Prostate gland (tissue), 2 donors: ENCODE measurements at places on chromosomes 6 and 20.

DNA sequence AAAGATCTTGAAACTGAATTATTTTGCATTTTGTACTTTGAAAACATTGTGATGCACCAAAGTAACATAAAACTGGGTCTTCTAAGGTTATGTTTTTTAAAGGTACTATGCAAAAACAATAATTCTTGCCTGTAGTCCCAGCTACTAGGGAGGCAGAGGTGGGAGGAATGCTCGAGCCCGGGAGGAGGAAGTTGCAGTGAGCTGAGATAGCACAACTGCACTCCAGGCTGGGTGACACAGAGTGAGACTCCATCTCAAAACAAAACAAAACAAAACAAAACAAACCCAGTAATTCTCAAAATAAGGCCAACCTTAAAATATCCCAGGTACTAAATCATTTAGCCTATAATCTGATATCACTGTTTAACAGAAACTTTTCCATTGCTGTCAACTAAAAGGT, 269.6 kb downstream of the KHDC1L start:
- no peak for DNase-seq

GRCh38 chr20:24738058-24738775, 210.9 kb upstream of the CST7 start:
- DNase-seq: no peak

DNA sequence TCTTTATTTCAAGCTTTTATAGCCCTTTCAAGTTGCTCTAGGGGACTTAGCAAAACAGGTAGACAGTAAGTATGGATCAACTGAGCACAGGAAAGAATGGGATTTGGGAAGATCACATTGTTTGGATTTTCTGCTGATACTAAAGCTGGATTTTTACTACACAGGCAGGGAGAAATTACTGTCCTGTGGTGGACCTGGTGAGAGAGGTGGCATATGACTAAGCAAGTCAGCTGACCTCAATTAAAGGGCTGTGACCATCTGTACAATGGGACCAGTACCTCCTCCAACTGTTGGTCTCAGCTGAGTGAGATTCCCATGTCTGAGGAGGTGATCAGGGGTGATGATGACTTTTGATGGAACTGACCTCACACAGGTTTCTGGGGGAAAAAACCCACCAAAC, 28.0 kb downstream of the RREB1 start:
- DNase-seq: no peak

DNA sequence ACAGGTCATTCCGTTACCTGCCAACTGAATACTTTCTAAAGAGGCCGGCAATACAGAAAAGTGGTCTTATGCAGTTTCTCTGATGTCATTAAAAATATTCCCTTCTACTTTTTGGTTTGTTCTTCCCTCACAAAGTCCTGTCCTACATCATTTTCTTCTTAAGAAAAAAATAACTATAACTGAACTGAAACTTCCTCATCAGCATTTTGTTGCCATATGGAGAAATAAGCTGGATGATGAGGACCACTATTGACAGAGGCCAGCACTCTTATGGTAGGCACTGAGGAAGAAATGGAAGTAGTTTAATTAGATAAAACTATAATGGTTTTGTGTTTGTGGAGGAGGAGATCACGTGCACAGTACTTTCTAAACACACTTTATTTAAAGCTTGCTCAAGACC, 274.9 kb downstream of the PHACTR1 start:
- DNase-seq: no peak

GRCh38 chr6:129764761-129765407, 54.9 kb upstream of the ARHGAP18 start:
- DNase-seq: no peak

GRCh38 chr6:144712541-144712940, 427.4 kb downstream of the UTRN start:
- DNase-seq: no peak

DNA sequence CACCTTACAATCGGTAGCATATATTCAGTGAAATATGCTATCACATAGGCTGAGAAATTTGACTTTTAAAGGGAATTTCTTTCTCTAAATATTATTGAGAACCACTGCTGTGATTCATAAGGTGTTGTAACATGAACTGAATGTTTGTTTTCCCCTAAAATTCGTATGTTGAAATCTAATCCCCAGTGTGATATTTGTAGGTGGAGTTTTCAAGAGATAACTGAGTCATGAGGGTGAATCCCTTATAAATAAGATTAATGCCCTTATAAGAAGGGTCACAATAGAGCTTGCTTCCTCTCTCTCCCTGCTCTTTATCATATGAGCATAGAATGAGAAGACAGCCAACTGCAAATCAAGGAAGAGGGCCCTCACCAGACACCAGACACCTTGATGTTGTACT, 64.8 kb downstream of the LMBRD1 start:
- no peak for DNase-seq

- DNase-seq: no peak
These were observed 28.8 kb downstream of the ADA start for GRCh38 chr20:44622501-44623270.

DNA sequence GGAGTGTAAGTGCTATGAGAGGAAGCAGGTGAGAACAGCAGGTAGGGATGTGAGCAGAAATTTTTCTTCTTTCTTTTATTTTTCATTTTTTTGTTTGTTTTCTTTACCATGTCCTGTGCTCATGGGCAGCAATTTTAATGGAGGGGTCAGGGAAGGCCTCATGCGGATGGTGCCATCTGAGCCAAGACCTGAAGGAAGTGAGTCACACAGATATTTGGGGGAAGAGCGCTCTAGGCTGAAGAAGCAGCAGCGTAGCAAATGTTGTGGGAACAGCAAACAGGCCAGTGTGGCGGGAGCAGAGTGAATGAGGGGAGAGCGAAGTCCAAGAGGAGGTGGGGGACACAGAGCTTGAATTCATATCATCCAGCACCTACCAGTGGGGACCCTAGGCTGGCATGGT, 12.7 kb downstream of the SPDEF start:
- DNase-seq: no peak

DNA sequence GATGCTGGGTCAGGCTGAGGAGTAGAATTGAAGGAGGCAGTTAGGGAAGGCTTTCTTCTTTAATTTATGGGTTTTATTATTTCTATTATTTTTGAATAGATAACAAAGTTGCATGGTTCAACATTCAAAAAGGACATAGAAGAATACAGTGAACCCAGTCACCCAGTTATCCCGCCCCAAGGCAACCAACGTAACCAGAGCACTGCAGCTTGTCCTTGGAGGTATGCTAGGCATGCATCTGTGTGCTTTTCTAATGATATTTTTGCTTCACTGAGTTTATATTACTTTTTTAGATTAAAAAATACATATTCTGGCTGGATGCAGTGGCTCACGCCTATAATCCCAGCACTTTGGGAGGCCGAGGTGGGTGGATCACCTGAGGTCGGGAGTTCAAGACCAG, 47.4 kb upstream of the DSN1 start:
- no peak for DNase-seq

DNA sequence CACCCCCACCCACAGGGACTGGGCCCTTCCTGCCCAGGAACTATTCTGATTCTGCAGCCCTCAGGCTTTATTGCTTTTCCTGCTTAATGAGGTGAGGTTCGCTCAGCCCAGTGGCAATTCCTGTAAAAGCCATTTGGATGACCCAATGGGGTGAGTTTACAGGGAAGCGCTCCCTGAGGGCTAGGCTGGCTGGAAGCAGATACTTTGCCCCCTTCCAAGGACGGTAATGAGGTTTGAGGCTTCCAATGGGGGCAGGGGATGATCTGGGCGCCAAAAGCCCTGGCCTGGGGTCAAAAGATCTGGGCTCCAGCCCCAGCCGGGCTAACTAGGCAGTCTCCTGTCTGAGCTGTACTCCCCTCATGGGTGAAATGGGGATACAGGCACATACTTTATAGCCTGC, 41.8 kb downstream of the RIPOR3 start:
- no peak for DNase-seq

DNA sequence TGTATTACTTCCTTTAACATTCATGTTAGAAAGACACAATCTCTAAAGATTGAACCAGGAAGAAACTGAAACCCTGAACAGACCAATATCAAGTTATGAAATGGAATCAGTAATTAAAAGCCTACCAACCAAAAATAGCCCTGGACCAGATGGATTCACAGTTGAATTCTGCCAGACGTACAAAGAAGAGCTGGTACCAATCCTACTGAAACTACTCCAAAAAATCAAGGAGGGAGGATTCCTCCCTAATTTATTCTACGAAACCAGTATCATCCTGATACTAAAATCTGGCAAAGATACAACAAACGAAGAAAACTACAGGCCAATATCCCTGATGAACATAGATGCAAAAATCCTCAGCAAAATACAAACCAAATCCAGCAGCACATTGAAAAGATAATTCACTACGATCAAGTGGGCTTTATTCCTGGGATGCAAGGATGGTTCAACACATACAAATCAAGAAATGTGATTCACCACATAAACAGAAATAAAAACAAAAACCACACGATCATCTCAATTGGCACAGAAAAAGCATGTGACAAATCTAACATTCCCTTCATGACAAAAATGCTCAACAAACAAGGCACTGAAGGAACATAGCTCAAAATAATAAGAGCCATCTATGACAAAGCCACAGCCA, 15.0 kb downstream of the CDK19 start:
- DNase-seq: no peak

DNA sequence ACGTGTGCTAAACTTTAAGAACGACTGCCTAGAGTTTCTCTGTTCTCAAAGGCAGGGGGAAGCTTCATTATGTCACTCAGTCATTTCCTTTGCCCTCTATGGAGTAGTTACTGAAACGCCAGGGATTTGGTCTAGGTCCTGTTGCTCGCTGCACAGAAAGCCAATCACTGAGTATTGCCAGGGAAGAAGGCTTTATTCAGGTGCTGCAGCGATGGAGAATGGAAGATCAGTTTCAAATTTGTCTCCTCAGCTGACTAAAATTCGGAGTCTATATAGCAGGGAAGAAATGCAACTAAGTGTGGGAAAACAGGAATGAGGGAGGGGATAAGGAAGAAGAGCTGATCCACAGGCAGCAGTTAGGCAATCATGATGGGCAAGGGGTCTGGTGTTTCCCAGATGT, 75.8 kb downstream of the QRSL1 start:
- no peak for DNase-seq

GRCh38 chr6:27251112-27251605, 3.7 kb downstream of the PRSS16 start:
- DNase-seq: peak; percentile 92

- DNase-seq: no peak
These were observed 573.4 kb downstream of the FRK start for GRCh38 chr6:115487331-115487730.

DNA sequence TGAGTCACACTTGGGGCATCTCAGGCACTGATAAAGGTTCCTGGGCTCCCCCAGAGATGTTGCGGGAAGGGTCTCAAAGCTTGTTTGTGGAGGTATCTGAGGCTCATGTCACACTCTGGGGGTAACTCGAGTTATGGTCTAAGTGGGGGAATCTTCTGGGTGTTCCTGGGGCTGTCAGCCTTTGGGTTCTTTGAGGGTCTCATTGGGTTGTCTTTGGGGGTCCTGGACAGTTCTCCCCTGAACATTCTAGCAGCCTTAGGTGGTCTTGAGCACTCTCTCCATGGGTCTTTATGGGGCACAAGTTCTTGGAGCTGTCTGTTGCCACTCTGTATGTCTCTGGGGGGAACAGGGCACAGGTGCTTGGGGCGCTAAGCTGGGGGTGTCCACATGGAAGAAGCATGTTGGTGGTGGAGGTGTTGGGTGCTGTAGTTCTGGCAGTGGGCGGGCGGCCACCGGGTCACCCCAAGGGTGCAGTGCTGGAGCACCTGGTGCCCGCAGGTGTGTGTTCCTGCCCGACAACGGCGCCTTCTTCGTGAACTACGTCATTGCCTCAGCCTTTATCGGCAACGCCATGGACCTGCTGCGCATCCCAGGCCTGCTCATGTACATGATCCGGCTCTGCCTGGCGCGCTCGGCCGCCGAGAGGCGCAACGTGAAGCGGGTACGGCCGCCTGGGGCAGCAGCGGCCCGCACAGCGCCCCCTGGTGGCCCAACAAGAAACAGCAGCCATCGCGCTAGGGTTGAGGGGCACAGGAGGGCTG, 7.1 kb upstream of the CAPN11 start:
- DNase-seq: peak; percentile 68

GRCh38 chr6:25138934-25139415, 140.2 kb upstream of the CARMIL1 start:
- DNase-seq: no peak

GRCh38 chr6:106692819-106693208, 63.4 kb downstream of the QRSL1 start:
- no peak for DNase-seq

GRCh38 chr6:135622081-135622480, 124.5 kb upstream of the AHI1 start:
- DNase-seq: no peak

- peak; percentile 19 for DNase-seq
These were observed 431.6 kb downstream of the GJA1 start for GRCh38 chr6:121867095-121867494.

GRCh38 chr20:59207742-59208357, 44.2 kb downstream of the ZNF831 start:
- DNase-seq: no peak

DNA sequence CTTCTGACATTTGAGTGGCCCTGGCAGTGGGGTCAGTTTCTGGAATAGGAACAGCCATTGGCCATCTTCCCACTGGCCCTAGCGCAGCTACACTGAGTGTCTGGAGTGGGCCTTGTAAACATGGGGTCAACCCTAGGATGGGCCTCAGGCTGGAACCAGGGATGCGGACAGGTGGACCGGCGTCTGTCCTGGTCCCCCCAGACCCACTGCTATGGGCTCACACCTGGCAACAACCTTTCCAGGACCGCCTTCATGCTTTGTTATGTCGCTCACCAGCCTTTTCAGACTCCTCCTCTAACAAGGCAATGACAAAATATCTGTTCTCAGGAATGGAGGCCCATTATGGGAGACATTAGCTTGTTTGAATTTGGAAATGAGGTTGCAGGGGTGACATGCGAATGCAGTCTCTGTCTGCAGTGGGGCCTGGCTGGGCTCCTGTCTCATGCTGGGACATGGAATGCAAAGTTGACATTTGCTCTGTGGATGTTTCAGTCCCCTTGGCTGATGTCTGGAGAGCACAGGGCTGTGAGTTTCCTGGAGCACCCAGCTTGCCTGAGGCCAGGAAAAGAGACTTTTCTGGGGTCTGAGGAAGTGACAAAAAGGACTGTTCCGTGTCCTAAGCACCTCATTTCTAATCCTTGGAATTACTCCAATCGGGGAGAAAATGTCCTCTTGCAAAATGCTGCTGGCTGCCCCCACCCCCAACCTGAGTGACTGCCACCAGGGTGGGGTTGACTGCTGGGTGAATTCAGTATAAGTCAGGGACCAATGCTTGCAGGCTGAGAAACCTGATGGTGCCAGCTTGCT, 98.7 kb upstream of the PMEPA1 start:
- DNase-seq: no peak

DNA sequence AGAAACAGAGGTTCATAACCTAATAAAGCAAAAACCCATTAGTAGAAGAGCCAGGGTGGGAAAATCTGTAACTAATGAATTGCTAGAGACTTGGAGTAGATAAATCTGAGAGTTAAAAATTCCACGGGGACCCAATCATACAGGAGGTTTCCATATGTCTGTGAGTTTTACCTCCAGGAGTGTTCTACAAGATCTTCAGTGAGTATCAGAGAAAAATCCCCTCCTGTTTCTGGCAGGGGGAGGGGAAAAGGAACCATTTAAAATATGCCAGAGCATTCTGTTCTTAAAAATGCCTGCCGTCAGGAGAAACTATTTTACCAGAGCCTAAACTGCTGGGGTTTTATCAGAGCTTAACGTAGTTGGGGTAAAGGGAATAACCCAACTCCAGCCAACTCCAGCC, 54.0 kb upstream of the PLN start:
- DNase-seq: no peak
